ENCODE measurements at places on chromosomes 1 and 21.

- DNase-seq: no peak
These were observed 647.4 kb downstream of the USP25 start for GRCh38 chr21:16377120-16377658.

DNA sequence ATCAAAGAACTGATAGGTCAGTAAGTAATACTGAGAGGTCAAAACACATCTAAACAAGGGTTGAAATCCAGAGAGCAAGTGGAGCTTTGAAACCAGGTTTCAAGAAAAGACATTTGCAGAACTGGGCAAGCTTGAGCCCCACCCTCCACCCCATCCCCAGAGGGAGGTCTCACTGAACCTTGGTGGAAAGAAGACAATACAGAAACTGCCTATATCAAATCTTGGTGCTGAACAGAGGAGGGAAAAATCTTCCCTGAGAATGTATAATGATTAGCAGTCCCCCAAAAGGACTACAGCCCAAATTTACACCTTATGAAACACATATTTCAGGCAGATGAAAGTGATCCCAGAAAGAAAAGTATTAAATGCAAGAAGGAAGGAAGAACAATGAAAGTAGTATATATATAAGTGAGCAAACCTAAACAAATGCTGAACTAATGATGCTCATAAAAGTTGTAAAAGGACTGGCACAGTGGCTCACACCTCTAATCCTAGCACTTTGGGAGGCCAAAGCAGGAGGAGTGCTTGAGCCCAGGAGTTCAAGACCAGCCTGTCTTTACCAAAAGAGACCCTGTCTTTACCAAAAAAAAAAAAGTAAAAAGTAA is 12.4 kb downstream of the ZBTB17 start:
- no peak for DNase-seq

DNA sequence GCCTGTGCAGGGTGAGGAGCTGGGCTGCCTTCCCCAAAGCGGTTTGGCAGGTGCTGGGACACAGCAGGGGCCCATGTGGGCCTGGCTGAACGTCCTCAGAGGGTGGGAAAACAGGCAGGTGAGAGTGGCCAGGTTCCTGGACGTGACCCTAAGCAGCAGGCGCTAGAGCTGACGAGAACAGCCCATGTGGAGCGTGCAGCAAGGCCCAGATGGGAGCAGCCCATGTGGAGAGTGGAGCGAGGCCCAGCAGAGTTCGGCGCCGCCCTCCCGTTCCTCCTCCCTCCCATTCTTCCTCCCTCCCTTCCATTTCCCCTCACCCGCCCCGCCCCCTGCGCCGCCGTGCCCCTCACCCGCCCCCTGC is 314.4 kb upstream of the VAMP3 start:
- DNase-seq: no peak

DNA sequence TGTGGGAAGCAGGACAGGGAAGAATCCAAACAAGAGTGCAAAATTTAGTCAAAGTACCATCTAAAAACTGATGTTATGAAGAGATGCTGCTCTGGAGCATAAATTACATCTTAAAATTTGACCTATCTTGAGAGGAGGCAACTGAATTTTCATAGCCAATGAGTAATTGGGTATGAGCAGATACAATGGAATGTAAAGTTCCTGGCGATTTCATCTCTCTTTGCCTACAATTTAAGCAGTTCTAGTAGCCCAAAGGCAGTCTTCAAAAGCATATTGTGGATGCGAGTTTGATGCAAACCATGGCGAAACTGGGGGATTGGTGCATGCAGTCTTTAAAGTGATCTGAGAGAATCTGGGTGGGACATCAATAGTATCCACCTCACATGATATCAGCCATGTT is 1265.9 kb downstream of the BRINP3 start:
- DNase-seq: no peak

- no peak for DNase-seq
These were observed 91.2 kb upstream of the KCNJ15 start for GRCh38 chr21:38165466-38166172.

DNA sequence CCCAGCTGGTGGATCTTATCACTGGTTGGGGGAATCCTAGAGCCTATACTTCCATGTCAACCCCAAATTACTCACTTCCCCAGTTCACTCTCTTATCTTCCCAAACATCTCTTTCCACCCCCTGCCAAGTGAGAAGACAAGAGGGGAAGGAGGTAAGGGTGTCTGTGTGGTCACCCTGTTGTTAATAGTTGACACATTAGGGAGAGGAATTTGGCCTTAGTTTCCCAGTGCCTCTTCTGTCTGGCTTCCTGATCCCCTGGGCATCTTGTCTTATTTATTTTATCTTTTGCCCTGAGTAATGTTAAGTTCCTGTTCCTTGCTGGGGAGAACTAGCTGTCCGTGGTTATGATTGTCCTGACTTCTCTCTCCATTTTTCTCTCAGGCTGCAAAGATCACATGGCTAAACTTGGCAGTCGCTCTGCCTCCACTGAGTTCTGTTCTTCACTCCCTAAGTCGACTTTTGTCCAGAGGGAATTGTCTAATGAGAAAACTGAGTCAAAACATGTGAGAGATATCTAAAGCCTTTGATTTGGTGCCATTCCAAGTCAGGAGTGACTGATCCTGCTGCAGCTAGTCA is 157.1 kb upstream of the SYT6 start:
- DNase-seq: no peak

GRCh38 chr1:67261680-67262079 is 46.0 kb upstream of the IL12RB2 start:
- DNase-seq: peak; percentile 68

GRCh38 chr1:228358039-228358763 is 48.4 kb downstream of the TRIM11 start:
- no peak for DNase-seq

- DNase-seq: no peak
These were observed 12.3 kb downstream of the ARHGEF10L start for GRCh38 chr1:17551755-17552234.

DNA sequence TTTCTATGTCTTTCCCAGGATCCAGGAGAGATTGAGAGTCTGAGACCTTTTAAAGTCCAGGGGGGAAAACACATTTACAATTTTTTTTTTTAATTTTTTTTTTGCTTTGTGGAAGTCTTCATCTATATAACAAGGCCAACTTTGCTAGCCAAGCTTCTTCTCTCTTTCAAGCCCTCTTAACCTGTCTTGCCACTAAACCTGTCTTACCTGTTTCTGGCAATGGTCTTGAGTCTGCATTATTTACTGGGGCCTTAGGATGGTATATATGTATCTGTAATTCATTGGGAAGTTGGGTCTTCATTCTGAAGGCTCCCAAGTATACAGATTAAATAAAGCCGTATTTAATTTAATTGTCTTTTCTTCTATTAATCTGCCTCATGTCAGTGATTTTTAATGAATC is 750.9 kb upstream of the B3GALT2 start:
- no peak for DNase-seq
